Cardiac septum (tissue), 1 donor: ENCODE measurements at places on chromosomes 11 and 22. TPM values are rescaled to one million over a fixed set of nuclear protein-coding genes. Genes with fewer than 3 reads are reported as not detected.

The RAB3IL1 gene
- total RNA-seq = 9.4 TPM

The GALNT18 gene
- total RNA-seq = 23.2 TPM

- DNase-seq = no peak
Observed at GRCh38 chr11:16920559-16920958, 93.7 kb downstream of the PLEKHA7 start.

- DNase-seq = no peak
Observed at GRCh38 chr22:39384750-39385480, 14.7 kb upstream of the TAB1 start.

- no peak for DNase-seq
Observed at GRCh38 chr11:82791779-82792178, 58.1 kb upstream of the FAM181B start.

DNA sequence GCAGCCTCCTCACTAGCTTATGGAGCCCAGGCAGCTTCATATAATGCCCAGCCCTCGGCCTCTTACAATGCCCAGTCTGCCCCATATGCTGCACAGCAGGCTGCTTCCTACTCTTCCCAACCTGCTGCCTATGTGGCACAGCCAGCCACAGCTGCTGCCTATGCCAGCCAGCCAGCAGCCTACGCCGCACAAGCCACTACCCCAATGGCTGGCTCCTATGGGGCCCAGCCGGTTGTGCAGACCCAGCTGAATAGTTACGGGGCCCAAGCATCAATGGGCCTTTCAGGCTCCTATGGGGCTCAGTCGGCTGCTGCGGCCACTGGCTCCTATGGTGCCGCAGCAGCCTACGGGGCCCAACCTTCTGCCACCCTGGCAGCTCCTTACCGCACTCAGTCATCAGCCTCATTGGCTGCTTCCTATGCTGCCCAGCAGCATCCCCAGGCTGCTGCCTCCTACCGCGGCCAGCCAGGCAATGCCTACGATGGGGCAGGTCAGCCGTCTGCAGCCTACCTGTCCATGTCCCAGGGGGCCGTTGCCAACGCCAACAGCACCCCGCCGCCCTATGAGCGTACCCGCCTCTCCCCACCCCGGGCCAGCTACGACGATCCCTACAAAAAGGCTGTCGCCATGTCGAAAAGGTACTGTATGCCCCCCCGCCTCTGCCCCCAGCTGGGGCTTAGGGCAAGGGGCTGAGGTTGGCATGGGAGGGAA is 8.8 kb downstream of the RBM14 start:
- no peak for DNase-seq
